Mammary epithelial cell (primary cell): ENCODE measurements at places on chromosomes 7 and 10. TPM values are rescaled to one million over a fixed set of nuclear protein-coding genes. Genes with fewer than 3 reads are reported as not detected.

COL13A1 gene
- total RNA-seq = 1.3 TPM

JCAD gene
- total RNA-seq = 0.21 TPM in 2 replicates

NPTX2 gene
- 3.0 TPM for total RNA-seq

ZEB1 gene
- 1.2 TPM for total RNA-seq

ABHD11 gene
- 13.5 and 23.6 TPM in 2 replicates for total RNA-seq

SLC29A3 gene
- 3.5 and 3.7 TPM in 2 replicates for total RNA-seq

SUN3 gene
- not detected for total RNA-seq

- DNase-seq = peak; percentile 63
These were observed 412 bp upstream of the PPIA start for GRCh38 chr7:44796034-44796503.

DNA sequence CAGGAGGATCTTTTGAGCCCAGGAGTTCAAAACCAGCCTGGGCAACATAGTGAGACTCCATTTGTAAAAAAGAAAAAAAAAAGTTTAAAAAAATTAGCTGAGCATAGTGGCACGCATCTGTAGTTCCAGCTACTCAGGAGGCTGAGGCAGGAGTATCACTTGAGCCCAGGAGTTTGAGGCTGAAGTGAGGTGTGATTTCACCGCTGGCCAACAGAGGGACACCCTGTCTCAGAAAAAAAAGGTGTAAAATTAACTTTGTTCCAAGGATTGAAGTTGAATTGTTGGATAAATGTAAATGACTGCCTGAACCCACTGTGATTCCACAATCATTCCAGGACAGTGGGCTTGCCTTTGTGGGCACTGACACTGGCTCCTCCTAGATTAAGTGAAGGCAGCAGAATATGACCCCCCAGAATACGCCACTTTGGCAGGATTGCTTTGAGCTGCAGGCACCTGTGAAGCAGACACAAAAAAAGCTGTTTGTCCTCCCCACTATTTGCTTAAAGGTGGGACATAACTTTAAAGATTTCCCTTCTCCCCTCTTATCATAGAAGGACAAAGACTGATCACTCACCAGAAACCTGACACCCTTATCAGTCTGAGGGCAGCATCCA, 57.2 kb upstream of the FOXI2 start:
- no peak for DNase-seq

GRCh38 chr7:139893999-139894398, 64.9 kb downstream of the TBXAS1 start:
- no peak for DNase-seq

GRCh38 chr10:12834116-12834665, 167.3 kb downstream of the CCDC3 start:
- DNase-seq = no peak

- peak; percentile 14 for DNase-seq
These were observed 18.3 kb upstream of the ZC3HAV1L start for GRCh38 chr7:139054101-139054500.

DNA sequence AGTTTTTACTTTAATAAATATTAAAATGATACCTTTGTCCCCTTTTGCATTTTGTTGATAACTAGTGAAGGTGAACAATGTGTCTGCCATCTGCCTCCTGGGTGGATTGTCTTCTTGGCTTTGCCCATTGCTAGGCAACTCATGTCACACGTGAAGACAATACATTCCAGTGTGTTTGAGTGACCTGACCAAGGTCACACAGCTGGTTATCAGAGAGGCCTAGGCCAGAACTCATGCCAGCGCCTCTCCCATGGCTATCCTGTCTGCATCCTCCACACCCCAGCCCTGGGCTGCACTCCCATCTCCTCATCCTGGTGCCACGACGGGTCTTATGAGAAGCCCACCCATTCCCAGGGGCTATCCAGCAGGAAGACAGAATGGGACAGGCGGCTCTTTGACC, 108.7 kb downstream of the PLCE1 start:
- no peak for DNase-seq
